ENCODE measurements at places on chromosomes 4 and X. TPM values are rescaled to one million over a fixed set of nuclear protein-coding genes. Genes with fewer than 3 reads are reported as not detected.
A peak's percentile ranks its signal among the peaks of the same experiment; 100 is the strongest.

JCHAIN gene
- total RNA-seq: 92.6 TPM

- DNase-seq: no peak
Measured at GRCh38 chrX:110383414-110383813, 24.8 kb downstream of the RTL9 start.

GRCh38 chrX:8042304-8042703 lies 115.1 kb upstream of the PNPLA4 start:
- no peak for DNase-seq

- no peak for DNase-seq
Measured at GRCh38 chrX:23959781-23960180, 52.0 kb downstream of the CXorf58 start.

DNA sequence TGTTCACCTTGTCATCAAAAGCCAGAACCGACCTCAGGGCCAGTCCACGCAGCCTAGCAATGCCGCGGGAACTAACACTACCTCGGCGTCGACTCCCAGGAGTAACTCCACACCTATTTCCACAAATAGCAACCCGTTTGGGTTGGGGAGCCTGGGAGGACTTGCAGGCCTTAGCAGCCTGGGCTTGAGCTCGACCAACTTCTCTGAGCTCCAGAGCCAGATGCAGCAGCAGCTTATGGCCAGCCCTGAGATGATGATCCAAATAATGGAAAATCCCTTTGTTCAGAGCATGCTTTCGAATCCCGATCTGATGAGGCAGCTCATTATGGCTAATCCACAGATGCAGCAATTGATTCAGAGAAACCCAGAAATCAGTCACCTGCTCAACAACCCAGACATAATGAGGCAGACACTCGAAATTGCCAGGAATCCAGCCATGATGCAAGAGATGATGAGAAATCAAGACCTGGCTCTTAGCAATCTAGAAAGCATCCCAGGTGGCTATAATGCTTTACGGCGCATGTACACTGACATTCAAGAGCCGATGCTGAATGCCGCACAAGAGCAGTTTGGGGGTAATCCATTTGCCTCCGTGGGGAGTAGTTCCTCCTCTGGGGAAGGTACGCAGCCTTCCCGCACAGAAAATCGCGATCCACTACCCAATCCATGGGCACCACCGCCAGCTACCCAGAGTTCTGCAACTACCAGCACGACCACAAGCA lies 898 bp downstream of the UBQLN2 start:
- DNase-seq: peak; percentile 22

HTN3 gene
- not detected for total RNA-seq

Measured in left lung (tissue), 14 donors.